ENCODE measurements at places on chromosomes 11 and 22.

DNA sequence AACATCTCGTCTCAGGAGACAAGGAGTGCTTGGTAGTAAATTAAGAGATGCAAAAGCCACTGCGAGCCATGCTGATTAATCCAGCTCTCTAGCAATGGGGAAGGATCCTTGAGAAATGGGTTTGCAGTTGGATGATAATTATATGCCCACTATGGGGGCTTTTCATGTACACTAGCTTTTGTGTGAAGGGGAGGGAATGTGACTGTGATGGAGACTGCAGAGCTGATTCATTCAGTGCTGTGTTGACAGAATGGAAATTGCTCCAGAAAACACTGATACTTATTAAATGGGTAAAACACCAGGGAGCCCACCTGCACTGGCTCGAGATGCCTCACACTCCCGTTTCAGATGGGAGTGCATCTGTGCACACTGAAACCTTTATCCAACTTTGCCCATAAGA lies 37.0 kb upstream of the KIRREL3 start:
- no peak for DNase-seq

- DNase-seq: no peak
Measured at GRCh38 chr22:47018010-47018910, 255.8 kb downstream of the TBC1D22A start.

- peak; percentile 49 for DNase-seq
Measured at GRCh38 chr11:67392183-67392715, 463 bp downstream of the RAD9A start.

GRCh38 chr22:49672014-49672516 lies 155.6 kb downstream of the BRD1 start:
- DNase-seq: no peak

GRCh38 chr22:23437779-23438178 lies 142.3 kb downstream of the IGLL1 start:
- no peak for DNase-seq

DNA sequence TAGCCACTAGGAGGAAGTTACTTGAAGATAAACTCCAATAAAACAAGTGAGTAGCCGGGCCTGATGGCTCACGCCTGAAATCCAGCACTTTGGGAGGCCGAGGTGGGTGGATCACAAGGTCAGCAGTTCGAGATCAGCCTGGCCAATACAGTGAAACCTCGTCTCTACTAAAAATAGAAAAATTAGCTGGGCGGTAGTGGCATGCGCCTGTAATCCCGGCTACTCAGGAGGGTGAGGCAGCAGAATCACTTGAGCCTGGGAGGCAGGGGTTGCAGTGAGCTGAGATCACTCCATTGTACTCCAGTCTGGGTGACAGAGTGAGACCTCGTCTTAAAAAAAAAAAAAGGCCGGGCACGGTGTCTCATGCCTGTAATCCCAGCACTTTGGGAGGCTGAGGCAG lies 34.0 kb upstream of the CLPB start:
- DNase-seq: no peak

DNA sequence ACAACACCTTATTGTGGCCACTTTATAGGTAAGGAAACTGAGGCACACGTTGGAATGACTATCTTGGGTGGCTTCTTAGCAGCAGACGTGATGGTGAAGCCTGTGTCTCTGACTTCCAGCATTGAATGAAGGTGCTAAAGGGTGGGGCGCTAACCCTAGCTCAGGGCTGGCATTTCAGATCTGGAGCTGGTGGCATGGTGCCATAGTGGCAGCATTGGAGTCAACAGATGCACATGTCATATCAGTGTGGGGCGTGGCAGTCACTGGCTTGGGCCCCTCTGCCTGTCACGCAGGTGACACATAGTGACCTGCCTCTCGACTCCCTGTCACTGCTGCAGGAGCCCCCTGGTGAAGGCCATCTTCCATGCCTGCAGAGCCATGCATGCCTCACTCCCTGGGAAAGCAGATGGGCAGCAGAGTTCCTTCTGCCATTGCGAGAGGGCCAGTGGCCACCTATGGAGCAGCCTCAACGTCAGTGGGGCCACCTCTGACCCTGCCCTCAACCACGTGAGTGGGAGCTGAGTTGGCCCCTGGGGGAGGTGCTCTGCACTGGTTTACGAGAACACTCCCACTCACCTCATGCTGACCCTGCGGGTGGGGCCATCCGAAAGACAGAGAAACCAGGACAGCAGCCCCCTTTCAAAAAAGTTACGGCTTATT lies 14.8 kb downstream of the SHISA8 start:
- no peak for DNase-seq

Data from AG08396 (cell line).